ENCODE measurements at places on chromosomes 1 and 21. TPM values are rescaled to one million over a fixed set of nuclear protein-coding genes. Genes with fewer than 3 reads are reported as not detected.
A peak's percentile ranks its signal among the peaks of the same experiment; 100 is the strongest.

HMCN1 gene
- total RNA-seq: 0.66 TPM

GRCh38 chr1:58084266-58084665, 462.3 kb downstream of the OMA1 start:
- no peak for DNase-seq

DNA sequence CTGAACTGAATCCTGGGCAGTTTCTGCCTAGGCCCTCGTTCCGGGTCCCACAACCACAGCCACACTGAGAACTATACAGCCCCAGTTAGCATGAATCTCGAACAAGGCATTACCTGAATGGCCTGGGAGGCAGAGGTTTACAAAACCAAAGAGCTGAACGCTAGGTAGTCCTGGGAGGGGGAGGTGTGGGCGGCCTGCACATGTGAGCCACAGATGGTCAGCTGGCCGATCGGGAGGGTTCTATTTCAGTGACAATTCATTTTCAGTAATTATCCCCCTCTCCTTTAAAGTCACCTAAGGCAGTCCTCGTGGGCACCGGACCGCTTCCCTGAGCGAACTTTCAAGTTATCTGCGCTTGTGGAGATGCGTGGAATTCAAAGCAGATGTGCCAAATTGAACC, 111.9 kb downstream of the GLIS1 start:
- DNase-seq: no peak

GRCh38 chr1:165942062-165942461, 114.6 kb downstream of the UCK2 start:
- DNase-seq: no peak

GRCh38 chr1:201882665-201883132, 6.0 kb upstream of the SHISA4 start:
- peak; percentile 85 for DNase-seq

All from PC-3 (cell line).